ENCODE measurements at places on chromosomes 1 and 21.
A peak's percentile ranks its signal among the peaks of the same experiment; 100 is the strongest.

DNA sequence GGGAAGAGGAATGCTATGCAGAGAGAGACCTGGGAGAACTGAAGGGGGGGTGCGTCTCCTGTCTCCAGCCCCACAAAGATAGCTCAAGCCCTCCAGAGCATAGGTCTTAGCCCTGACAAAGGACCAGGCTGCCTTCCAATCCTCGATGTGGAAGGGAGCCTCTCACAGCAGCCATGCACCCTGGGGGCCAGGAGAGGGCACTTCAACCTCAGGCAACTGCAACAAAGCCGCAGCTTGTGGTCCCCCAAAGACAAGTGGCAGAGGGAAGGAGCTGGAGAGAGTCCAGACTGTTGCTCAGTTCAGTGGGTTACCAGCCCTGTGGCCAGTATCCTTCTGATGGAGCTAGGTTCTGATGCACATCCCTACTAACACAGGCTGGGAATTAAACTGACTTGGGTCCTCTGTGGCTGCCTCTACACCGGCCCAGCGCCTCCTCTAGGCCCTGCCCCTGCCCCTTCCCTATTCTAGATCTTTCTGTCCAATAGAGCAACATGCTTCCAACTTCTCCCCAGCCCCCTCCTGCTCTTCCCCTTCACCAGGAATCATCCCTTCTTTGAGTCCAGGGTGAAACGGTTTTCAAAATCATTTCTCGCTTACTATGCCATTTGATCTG, 100.7 kb upstream of the SPATA6 start:
- H3K4me1 ChIP-seq, result no peaks in the 10 kb centered on the region
- H3K36me3 ChIP-seq, result no peaks in the 10 kb centered on the region
- peaks cover 6% of the 10 kb centered on the region for H3K27me3 ChIP-seq
- peak; percentile 12 for DNase-seq
- no peak overlapping the region for H3K27ac ChIP-seq

- no peak overlapping the region for H3K4me3 ChIP-seq
- no peaks in the 10 kb centered on the region for H3K27me3 ChIP-seq
- no peaks in the 10 kb centered on the region for H3K4me1 ChIP-seq
- no peak for DNase-seq
Observed at GRCh38 chr1:74699331-74699730, 25.7 kb upstream of the ERICH3 start.

DNA sequence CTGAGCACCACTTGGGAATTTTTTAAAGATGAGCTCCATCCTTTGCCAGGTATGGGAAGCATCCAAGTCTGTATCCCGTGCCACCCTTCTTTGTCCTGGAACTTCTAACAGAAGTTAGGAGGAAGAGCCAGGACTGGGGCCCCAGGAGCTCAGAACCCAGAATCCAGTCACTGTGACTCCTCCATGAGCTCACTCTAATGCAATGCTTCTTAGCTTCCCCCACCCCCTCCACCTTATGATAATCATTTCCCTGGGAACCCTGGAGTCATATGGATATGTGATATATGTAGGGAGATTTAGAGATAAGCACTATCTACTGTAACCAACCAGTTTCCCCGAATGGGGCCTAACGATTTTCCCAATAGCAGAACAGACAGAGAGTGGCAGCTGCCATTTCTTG, 758 bp upstream of the SPRR5 start:
- no peaks in the 10 kb centered on the region for H3K36me3 ChIP-seq
- H3K27me3 ChIP-seq, result no peaks in the 10 kb centered on the region
- no peaks in the 10 kb centered on the region for H3K4me1 ChIP-seq
- H3K27ac ChIP-seq, result no peak overlapping the region
- no peak overlapping the region for H3K4me3 ChIP-seq

DNA sequence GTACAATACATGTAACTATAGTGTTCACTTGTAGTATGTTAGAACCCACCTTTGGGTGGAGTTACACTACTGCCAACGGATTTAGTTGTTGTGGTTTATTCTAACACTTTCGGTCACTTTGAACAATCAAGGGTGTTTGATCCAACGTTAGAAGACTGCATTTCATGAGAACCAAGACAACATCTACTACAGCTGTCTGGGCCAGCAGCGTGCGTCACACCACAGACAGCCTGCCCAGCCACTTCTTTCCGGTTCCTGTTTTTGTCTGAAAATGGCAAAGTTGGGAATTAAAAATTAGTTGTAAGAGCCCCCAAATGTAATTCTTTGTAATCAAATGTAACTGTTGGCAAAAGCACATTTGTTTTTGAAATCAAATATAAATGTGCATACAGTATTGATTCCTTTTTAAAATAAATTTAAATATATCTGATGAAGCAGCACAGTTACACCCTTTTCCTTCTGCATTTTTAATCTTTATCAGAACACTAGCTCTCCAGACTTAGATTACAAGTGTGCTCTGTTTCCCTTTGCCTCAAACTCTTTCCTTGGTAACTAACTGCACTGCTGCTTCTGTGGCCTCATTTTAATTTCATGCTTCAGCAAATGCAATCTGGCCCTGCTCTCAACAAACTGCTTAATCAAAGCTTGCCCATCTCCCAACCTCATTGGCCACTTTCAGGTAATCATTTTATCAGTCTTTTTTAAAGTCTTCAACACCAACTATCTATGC, 86.6 kb upstream of the DPH5 start:
- no peaks in the 10 kb centered on the region for H3K36me3 ChIP-seq
- no peaks in the 10 kb centered on the region for H3K4me1 ChIP-seq
- no peak overlapping the region for H3K4me3 ChIP-seq
- DNase-seq, result no peak
- peaks cover 3% of the 10 kb centered on the region for H3K27me3 ChIP-seq

DNA sequence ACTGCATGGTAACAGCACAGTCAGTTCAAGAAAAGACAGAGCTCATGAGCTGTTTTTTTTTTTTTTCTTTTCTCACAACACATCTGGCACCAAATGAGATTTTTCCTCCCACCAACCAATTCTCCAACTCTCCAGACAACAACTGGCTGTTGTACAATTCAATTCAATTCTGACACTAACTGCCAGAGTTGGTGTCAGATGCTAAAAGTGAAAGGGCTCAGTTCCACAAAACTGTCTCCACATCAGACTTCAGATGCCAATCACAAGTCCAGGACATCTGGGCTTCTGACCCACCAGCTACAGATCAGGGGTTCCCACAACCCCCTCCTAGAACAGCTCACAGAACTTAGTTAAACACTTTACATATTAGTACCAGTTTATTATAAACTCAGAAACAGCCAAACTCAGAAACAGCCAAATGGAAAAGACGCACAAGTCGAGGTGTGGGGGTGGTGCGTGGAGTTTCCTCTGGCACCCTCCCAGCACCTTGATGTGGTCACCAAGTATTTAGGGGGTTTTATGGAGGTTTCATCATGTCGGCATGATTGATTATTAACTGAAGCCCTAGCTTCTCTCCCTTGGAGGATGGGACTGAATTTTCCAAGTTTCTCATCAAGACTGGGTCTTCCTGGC, 39.2 kb upstream of the LRRC8D start:
- H3K27ac ChIP-seq, result peak overlapping the region; percentile 48
- peaks cover 8% of the 10 kb centered on the region for H3K4me1 ChIP-seq
- DNase-seq, result no peak
- H3K27me3 ChIP-seq, result peaks cover 3% of the 10 kb centered on the region
- no peaks in the 10 kb centered on the region for H3K36me3 ChIP-seq
- no peak overlapping the region for H3K4me3 ChIP-seq

- no peak overlapping the region for H3K27ac ChIP-seq
- no peaks in the 10 kb centered on the region for H3K27me3 ChIP-seq
- no peak for DNase-seq
- H3K4me1 ChIP-seq, result no peaks in the 10 kb centered on the region
Observed at GRCh38 chr1:178819123-178819522, 51.8 kb downstream of the ANGPTL1 start.

DNA sequence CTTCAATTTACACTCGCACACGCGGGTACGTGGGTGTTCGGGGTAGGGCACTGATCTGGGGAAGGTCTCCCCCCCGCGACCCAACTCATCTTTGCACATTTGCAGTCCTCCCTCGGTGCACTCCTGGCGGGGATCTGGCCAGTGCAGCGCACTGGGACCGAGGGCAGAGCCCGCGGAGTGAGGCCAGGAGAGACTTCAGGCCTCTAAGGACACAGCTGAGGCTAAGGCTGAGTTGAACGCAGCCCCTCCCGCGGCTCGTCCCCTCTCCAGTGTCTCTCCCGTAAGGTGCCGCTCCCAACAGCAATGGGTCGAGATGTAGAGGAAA, 936 bp upstream of the NCAM2 start:
- H3K27me3 ChIP-seq, result no peaks in the 10 kb centered on the region
- DNase-seq, result no peak
- H3K4me1 ChIP-seq, result peaks cover 14% of the 10 kb centered on the region

DNA sequence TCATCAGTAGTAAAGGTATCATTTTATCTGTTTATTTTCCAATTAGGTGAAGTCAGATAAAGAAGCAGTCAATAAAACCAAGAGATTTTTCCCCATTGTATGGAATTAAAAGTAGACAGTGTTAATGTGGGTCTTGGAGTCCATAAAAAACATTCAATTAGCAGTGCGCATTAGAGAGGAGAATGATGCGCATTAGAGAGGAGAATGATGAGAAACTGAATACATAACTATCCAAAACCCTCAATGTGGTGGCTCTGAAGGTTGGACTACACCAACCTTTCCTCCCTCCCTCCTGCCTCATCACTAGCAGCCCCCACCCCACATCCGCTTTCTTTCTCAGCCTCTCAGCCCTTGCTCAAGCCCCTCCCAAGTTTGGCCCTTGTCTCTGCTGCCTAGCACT, 99.5 kb downstream of the DAB1 start:
- DNase-seq, result no peak
- peaks cover 7% of the 10 kb centered on the region for H3K27me3 ChIP-seq
- no peak overlapping the region for H3K27ac ChIP-seq
- no peaks in the 10 kb centered on the region for H3K36me3 ChIP-seq

DNA sequence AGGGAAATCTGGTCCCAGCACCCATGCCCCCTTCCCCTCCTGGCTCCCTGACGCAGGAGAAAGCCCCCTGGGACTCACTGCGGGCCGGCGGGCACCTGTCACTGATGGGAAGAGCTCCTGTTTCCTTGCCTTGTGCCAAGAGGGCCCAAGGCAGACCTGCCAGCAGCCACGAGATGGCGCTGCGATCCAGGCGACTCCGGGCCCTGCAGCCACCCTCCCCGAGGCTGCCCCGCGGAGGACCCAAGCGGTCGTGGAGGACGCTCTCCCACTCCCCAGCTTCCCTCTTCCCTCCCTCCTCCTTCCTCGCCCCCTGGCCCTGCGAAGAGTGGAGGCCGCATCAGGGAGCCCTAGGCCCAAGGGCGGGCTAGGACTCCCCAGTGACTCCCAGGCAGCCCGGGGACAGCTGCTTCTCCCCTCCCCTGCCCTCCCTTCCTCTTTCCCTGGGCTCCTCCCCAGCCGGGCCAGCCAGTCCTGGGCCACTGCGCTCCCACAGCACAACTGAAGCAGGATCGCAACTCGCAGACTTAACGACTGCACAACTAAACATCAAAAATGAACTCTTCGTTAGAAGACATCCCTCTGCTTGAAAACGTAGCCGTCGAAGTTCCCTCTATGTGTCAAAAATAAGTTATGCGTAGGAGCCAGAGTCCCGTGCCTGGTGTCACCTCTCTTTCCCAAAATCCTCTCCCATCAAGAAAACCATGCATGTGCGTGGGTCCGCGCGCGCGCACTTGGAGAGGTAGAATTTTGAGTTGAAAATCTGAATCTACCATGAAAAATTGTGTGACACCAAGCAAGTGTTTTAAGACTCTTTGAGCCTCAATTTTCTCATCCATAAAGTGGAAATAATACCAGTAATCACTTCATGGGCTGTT, 34.2 kb downstream of the BATF3 start:
- no peak overlapping the region for H3K27ac ChIP-seq
- peaks cover 11% of the 10 kb centered on the region for H3K4me1 ChIP-seq
- H3K27me3 ChIP-seq, result no peaks in the 10 kb centered on the region
- H3K36me3 ChIP-seq, result no peaks in the 10 kb centered on the region
- DNase-seq, result peak; percentile 91
- peak overlapping the region; percentile 77 for H3K4me3 ChIP-seq

DNA sequence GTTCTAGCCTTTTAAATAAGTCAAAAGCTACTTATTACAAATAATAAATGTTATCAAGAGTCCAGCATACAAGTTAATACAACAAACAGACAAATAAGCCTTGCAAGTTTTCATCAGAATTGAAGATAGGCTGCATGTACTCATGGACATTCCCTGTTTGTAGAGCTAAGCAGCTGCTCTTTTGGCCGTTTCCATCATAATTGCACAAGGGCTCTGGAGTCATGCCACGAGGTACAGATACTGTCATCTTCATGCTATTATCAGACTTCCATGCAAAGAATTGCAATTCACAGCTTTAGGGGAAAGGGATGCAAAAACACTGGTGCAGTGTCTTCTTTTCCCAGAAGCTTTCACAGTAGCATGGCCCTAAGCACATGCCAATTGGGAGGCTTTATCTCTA, 52.8 kb upstream of the TBX15 start:
- no peak overlapping the region for H3K27ac ChIP-seq
- peaks cover 17% of the 10 kb centered on the region for H3K36me3 ChIP-seq
- H3K27me3 ChIP-seq, result no peaks in the 10 kb centered on the region
- H3K4me3 ChIP-seq, result no peak overlapping the region
- DNase-seq, result no peak

Data from mesenchymal stem cell (in vitro differentiated cells and primary cell).